ENCODE measurements at places on chromosomes 1 and 21.

- DNase-seq: no peak
Observed at GRCh38 chr21:14750041-14750440, 203.9 kb upstream of the SAMSN1 start.

- no peak for DNase-seq
Observed at GRCh38 chr1:211485480-211485857, 6.5 kb downstream of the RD3 start.

- DNase-seq: no peak
Observed at GRCh38 chr1:67166196-67166595, at the start of gene IL23R. Gene IL23R (plus strand): TSS chr1:67166454. CDS start chr1:67168121, 1,667 bp downstream.

- no peak for DNase-seq
Observed at GRCh38 chr1:94831641-94832040, 11.5 kb downstream of the SLC44A3 start.

- no peak for DNase-seq
Observed at GRCh38 chr1:174243451-174244000, 84.2 kb downstream of the RABGAP1L start.

DNA sequence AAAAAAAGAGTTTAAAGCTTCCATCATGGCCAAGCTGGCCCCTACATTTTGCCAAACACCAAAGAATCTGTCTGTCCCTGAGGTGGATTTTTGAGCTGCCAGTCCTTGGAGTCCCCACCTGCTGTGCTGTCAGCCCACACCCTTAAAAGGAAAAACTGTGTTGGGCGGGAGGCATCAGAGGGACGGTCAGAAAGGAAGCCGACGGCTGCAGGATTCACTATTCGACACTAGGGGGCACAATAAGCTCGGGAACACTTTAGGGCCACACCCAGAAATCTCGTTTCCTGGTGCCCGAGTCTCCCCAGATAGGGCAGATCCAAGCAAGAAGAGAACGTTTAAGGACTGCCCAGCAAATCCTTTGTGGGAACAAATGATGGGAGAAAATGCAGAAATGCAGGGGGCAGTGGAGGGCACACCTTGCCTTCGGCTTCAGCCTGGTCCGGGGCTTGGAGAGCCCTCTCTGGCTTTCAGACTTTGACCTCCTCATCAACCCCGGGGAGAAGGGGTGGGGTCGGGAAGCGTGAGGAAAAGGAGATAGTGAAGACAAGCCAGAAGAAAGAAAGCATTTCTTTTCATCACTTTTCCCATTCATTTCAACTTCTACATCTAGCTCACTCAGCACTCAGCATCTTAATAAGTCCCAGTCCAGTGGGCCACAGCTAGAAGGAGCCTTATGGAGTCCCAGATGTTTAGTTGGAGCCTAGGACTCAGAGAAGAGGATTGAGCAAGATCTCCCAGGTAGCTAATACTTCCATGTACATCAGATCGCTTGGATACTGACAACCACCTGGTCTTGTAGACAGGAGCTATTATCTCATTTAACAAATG is 5.0 kb upstream of the CTTNBP2NL start:
- DNase-seq: peak; percentile 78

- DNase-seq: no peak
Observed at GRCh38 chr1:163436140-163436812, 114.5 kb downstream of the NUF2 start.

Data from posterior cingulate gyrus (tissue), 11 donors.